CD4-positive, alpha-beta T cell treated with Interleukin-6 at 100 ng/mL for 8 hours (primary cell): ENCODE measurements at places on chromosomes 13 and 19.

GRCh38 chr19:7699003-7699402 lies 2.9 kb downstream of the FCER2 start:
- no peak for DNase-seq

GRCh38 chr19:12379732-12380443 lies 14.4 kb upstream of the ZNF442 start:
- no peak for DNase-seq

- no peak for DNase-seq
Measured at GRCh38 chr13:84263354-84264069, 381.2 kb upstream of the SLITRK1 start.

- DNase-seq = no peak
Measured at GRCh38 chr13:102879793-102880499, 34.1 kb downstream of the ERCC5 start.

GRCh38 chr19:1206150-1206863 lies 729 bp downstream of the STK11 start:
- DNase-seq = no peak

GRCh38 chr13:77919246-77919920 lies 752 bp upstream of the EDNRB start:
- no peak for DNase-seq

DNA sequence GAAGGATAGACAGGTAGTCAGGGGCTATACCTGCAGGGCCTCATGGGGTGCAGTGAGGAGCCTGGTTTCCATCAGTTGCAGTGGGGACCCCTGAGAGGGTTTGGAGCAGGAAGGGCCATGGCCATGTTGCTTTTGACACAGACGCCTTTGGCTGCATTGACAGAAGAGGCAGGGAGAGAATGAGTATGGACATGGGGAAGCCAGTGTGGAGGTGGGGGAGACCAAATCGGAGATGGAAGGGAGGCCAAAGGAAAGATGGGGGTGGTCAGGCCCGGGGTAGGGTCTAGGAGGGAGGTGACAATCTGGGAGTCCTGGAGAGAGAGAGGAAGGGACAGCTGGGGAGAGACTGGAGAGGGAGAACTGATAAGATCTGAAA lies 1.3 kb downstream of the HSD11B1L start:
- no peak for DNase-seq

DNA sequence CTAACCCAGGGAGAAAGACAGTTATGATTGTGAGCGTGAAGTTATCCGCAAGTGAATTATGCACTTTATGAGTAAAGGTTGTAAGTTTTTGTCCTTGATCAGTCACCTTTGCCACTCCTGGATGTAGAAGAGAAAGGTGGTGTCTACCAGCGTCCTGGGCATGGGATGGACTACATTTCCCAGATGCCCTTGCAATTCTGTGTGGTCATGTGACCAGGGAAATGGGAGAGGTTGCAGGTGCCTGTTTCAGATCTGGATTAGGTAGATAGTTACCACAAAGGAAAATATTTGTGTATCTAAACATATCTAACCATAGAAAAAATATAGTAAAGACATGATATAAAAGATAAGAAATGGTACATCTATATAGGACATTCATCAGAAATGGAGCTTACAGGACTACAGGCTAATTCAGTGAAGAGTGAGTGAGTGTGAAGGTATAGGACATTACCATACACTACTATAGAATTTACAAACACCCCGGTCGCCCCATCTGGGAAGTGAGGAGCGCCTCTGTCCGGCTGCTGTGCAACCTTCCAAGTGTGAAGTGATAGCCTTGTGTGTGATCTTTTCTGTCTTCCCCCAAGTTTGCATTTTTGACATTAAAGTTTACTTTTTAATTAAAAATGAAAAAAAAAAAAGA lies 51.6 kb upstream of the CACNA1A start:
- no peak for DNase-seq
